ENCODE measurements at places on chromosomes 2 and 18.

DNA sequence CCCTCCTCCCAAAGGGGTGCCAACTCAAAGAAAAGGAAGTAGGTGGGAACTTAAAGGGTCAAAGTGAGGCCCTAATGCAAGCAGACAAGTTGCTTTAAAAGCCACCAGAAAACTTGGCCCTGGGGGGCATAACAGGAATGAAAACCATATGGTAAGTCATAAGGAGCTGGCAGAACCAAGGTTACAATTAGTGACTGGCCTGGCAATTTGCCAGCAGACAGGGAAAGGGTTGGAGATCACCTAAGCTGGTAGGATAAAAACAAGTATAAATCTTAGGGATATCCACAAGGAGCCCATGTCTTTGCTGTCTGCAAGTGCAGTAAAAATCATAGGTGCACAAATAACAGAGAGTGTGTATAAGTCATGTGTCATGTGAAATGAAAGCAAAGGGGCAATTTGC lies 256.7 kb upstream of the LRRTM4 start:
- DNase-seq, result no peak

DNA sequence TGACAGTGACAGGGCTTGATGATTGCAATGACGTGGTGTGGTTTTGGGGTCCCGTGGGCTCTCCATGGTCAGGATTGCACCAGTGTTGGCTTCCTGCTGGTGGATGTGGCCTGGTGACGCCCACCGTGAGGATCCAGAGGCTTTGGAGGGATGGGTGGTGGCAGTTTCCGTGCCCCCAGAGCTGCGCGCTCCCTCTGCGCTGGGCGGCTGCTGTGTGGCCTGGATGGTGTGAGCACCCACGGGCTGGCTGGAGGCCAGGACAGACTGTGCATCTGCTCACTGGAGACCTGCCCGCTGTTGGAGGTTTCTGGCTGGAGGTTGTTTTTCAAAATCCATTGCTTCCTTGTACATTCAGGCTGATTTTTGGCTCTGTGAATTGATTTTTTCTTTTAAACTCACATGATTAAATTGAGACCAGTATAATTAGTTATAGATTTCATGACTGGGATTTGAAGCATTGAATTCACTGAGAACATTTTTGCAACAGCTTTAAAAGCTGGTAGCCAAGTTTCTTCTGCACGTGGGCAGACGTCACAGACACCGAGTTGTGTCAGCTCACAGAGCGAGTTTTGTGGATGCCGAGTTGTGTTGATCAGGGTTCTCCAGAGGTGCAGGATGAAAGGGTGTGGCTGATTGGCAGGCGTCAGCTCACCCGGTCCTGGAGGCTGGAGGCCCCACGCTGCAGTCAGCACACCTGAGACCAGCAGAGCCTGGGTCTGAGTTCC lies 72.7 kb downstream of the KCNG2 start:
- DNase-seq, result no peak

GRCh38 chr2:27888790-27889189 lies 1.4 kb downstream of the RBKS start:
- DNase-seq, result no peak

DNA sequence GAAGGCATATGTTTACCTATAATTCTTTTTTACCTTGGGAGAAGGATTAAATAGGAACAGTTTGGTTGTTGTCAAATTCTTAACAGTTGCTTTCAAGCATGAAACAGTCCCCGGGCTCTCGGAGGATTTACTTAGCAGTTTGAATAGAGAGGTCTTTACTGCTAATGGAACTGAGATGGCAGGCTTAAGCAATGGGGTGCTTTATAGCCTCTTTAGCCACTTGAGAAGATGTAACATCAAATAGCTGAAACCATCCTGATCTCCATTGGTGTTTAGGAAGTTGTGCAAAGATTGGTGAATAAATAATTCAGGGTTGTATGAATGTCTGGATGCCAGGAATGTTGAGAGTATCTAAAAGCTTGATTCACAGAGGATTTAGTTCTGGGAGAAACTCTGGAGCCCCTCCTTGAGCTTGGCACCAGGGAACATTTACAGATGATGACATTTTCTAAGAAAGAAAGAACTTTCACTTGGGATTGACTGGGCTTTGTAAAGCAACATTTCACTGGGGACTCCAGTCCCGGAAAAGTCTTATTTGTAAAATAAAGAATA lies 51.9 kb downstream of the PTPRM start:
- no peak for DNase-seq

- DNase-seq, result no peak
These were observed 6.8 kb downstream of the WDSUB1 start for GRCh38 chr2:159279700-159280099.

- DNase-seq, result peak; percentile 92
These were observed 100.0 kb downstream of the BAZ2B start for GRCh38 chr2:159516241-159516758.

DNA sequence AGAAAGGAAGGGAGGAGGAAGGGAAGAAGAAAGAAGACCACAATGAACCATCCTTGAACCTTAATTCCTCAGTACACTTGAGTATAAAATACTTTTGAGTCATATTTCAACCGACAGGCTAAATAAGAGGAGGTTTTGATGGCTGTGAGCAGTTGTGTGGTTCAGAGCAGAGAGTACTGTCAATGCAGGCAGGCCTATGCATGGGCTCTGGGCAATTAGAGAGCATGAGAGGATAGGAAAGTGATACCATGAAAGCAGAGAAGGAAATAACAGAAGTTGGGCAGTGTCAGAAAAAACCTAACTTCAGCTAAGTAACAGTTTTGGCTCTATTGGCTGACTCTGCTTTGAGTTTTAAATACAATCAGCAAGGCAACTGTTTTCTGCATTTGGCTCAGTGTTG lies 123.6 kb upstream of the STK17B start:
- no peak for DNase-seq

DNA sequence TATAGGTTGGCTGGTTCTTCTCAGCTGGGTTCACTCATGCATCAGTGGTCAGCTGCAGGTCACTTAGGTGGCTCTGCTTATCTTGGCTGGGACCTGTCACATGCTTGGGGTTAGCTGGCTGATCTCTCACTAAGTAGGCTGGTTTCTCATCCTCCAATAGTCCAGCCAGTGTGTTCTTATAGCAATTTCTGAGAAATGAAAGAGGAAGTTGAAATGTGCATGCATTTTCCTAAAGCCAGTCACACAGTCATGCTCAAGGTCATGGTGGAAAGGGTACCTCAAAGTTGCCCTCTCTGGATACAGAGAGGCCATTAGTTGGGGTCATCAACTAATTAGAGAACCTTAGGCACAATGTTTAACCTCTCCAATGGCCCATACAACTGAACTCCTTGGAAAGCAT lies 64.4 kb downstream of the KLHL29 start:
- DNase-seq, result no peak

DNA sequence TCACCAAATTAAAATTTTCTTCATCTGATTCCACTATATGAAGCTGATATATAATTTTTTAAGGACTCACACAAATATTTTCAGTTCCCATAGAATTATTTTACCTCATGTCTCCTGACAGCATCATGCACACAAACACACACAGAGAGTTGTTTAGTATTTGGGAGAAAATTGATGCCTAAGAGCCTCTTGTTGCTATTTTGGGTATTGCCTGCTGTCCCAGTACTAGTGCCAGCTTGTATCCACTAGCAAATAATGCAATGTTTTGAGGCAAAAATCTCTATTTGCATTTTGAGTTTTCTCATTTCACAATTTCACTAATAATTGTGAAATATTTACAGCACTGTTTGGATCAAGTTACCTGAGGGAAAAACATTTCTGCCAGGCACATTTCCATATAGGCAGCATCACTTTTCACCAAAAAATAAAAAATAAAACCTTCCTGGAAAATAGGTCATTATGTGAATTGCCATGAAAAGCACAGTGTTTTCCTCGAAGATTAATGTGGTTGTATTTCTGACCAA lies 328.2 kb downstream of the KCNJ3 start:
- no peak for DNase-seq

DNA sequence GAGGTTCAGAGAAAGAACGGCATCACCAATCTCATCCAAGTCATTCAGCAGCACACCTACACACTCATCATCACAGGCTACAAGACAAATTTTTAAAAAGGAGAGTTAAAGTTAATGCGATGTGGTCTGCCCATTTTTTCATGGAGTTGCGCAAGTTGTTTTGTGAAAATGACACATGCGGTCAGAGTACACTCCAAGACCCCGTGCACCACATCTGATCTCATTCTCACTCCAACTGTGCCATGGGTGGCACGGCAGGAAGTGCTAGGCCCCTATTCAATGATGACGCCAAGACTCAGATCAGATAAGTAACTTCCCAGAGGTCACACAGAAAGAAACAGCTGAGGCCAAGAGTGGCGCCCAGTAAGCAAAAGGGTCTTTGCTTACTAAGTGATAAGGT lies 119.8 kb downstream of the LAMA1 start:
- no peak for DNase-seq

- no peak for DNase-seq
These were observed 98.0 kb downstream of the ADCYAP1 start for GRCh38 chr18:1002653-1003178.

- no peak for DNase-seq
These were observed 14.9 kb upstream of the ACKR3 start for GRCh38 chr2:236554629-236555282.

GRCh38 chr18:26487437-26487836 lies 60.9 kb downstream of the KCTD1 start:
- DNase-seq, result no peak
